ENCODE measurements at places on chromosomes 7 and 10.
A peak's percentile ranks its signal among the peaks of the same experiment; 100 is the strongest.

DNA sequence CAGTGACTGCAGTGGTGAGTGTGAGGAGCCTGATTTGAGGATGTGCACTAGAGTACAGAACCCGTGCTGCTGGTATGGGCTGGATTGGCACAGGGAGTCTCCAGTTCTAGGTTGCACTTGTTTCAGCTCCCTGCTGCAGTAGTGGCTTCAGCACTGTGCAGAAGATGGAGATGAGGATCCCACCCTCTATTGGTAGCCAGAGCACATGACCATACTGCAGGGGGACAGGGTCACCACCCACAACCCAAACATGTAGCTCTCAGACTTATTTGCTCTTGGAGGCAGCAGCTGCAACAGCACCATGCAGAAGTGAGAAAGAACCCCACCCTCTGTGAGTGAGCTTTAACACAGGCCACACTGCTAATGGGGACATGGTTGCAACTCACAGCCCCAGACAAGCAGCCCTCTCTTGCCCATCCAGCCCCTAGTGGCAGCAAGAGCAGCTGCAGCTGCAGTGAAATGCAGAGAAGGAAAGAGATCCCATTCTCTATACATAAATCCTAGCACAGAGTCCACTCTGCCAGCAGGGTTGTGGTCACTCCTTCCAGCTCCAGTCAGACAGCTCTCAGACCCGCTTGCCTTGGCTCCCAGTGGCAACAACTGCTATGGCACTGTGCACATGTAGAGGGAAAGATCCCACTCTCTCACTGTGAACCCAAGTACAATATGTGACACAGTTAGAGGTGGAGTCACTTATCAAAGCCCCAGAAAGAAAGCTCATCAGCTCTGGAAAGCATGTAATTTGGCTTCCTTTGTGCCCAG, 51.4 kb upstream of the SCIN start:
- peak; percentile 8 for DNase-seq

- peak; percentile 73 for DNase-seq
Measured at GRCh38 chr10:119517235-119518141, 25.0 kb downstream of the RGS10 start.

GRCh38 chr10:100725869-100726426, 19.4 kb upstream of the PAX2 start:
- DNase-seq: no peak

- no peak for DNase-seq
Measured at GRCh38 chr10:110704906-110705476, 60.9 kb downstream of the RBM20 start.

DNA sequence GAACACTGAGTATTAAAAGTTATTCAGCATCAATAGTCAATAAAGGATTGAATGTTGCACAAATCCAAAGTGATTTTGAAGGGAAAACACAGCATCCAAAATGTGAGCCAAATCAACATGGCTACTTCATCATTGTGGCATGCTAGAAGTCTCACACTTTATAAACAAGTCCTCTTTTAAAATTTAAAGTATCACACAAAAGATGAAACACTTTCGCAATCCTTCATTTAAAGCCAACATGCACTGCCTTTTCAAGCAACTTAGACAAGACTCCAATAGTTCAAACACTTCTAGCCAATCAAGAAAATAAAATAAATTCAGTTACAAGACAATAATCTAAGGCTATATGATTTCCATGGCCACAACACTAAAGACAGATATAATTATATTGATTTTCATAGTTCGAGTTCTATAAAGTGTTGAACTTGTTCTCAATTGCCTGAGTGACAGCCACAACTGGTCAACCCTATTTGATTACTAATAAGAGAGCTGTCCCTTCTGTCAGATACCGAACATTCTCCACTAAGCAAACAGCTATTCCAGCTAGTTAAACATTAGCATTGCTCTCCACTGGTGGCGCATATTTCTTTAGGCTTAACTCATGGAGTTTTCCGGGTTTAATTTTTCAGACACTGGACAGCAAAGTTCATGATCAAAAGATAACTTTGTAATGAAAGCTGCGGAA, 8.3 kb downstream of the EBF3 start:
- DNase-seq: no peak

DNA sequence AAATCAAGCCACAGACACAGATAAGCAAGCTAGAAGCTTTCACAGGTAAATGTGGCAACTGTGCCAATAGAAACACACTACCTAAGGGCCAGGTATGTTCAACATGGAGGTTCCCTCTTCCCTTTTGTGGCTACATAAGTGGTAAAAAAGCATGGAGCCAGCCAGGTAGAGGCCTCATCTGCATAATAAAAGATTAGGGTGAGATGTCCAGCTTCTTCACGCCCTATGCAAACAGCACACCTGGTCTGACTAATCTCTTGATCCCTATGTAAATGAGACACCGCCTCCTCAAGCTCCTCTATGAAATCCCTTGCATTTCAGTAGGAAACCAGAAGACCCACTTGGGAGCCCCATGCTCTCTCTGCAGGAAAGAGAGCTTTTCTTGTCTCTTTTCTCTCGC, 282.2 kb downstream of the NEBL start:
- DNase-seq: no peak

- DNase-seq: no peak
Measured at GRCh38 chr10:25766213-25766612, 167.8 kb upstream of the MYO3A start.

DNA sequence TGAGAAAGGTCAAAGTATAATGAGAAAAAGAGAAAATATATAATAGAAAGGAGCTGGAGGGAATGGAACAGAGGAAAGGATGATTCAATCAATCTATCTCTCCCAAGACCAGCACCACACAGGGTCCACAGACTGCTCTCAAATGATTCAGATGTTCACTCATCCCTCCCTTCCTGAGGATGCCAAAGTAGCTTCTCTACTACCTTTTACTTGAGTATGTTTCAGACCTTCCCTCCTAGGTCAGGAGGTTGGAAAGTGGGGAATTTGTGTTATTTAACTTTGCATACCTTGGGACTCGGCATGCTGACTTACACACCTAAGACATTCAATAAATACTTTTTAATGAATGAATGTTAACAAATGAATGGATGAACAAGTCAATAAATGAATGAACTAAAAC, 30.6 kb downstream of the CPVL start:
- no peak for DNase-seq

DNA sequence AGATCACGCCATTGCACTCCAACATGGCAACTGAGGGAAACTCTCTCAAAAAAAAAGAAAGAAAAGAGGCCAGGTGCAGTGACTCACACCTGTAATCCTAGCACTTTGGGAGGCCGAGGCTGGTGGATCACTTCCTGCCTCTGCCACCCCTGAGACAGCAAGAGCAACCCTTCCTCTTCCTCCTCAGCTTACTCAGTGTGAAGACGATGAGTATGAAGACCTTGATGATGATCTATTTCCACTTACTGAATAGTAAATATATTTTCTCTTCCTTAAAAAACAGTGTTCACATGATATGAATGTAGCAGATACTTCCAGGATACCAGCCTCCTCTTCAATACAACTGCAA, 2.1 kb upstream of the ZKSCAN1 start:
- peak; percentile 16 for DNase-seq

DNA sequence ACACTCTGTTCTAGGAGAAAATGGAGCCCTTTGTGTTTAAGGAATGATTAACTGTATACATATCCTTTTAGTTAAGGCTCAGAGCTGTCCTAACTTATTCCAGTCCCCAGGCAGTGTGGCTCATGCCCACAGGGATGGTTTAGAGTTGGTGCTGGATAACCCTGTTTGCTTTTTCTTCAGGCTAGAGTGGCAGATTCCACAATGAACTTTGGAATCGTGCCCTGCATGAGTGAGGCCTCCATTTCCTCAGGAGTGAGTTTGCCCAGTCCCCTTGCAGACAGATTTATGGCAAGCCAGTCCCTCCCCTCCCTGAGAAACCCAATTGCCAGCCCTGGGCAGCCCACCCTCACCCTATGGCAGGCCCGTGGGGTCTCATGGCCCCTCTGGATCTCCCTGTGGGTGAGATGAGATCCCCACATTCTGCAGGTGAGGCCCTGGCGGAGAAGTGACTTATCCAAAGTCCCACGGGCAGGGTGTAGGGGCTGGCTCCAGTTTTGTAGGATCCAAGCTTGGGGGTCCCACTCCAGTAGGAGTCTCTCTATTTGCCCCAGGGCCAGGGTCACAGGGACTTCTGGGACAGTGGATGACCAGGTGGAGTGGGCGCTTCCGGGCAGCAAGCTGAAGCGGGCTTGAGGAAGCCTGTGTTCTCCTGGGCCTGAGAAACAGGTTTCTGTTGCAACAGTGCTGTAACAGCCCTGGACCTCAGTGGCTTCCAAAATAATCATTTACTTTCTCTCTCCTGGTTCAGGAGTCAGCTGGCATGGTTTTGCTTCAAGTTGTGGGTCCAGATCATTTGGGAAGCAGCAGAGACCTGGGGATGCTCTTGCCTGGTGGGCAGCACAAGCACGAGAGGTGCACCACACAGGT, 9.0 kb upstream of the COMTD1 start:
- no peak for DNase-seq

GRCh38 chr7:81692146-81692905, 77.5 kb downstream of the HGF start:
- DNase-seq: no peak

- DNase-seq: no peak
Measured at GRCh38 chr10:16184096-16184597, 252.7 kb upstream of the PTER start.

- DNase-seq: peak; percentile 47
Measured at GRCh38 chr7:131945313-131945911, 389.0 kb upstream of the PODXL start.

- DNase-seq: no peak
Measured at GRCh38 chr10:22617516-22617915, 96.9 kb downstream of the PIP4K2A start.

DNA sequence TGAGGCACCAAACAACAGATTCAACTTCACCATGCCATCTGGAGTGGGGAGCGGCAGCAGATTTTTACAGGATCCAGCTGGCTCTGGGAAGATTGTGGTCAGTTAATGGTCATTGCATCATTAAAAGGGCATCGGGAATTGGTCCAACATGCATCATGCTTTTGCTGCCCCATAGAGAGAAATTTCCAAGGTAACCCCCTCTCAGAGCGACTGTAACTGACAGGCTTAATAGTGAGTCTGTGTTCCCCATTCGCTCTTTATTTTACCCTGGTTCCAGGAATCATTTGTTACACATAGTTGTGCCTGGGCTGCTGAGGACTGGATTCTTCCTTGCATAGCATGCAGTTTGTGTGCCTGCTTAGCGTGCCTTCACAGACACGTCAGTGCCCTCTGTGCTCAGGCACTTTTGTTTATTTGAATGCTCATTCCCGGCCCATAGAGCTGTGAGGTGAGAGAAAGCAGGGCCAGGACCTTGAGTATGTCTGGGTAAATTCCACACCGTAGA, 49.9 kb downstream of the CDHR3 start:
- no peak for DNase-seq

GRCh38 chr10:70564113-70564725, 38.3 kb downstream of the PRF1 start:
- DNase-seq: no peak

DNA sequence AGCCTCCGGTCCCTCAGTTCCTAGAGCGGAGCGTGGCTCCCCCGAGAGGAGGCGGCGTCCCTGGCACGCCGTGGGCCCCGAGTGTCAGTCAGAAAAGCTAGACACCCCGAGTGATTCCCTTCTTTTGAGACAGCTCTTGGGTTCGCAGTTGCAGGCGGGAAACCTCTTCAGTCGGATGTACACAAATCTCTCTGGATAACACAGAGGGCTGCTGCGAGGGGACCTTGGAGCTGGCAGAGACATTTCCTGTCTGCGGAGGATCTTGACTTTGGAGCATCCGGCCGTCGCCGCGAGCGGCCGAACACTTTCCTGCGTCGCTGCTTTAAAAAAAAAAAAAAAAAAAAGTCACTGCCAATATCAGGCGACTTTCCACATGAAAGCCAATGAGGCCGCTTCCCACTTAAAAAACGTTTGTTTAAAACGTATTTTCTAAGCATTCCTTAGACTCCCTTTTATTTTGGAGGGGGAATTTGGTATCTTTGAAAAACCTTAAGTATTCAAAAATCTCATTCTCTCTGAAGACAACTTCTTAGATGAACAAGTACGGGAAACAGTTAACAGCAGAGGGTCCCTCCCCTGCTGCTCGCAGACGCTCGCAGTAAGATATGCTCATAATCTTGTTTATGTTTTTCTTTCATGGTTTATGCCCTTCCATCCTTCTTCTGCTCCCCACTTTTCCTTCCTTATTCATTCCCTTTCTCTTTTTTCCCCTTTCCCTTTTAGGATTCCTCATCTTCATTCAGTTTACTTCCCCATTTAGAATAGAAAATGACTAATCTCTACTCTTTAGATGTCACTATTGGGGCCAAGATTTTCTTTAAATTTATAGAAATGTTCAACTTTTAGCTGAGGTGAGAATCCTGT, 10.0 kb downstream of the HHEX start:
- peak; percentile 39 for DNase-seq

DNA sequence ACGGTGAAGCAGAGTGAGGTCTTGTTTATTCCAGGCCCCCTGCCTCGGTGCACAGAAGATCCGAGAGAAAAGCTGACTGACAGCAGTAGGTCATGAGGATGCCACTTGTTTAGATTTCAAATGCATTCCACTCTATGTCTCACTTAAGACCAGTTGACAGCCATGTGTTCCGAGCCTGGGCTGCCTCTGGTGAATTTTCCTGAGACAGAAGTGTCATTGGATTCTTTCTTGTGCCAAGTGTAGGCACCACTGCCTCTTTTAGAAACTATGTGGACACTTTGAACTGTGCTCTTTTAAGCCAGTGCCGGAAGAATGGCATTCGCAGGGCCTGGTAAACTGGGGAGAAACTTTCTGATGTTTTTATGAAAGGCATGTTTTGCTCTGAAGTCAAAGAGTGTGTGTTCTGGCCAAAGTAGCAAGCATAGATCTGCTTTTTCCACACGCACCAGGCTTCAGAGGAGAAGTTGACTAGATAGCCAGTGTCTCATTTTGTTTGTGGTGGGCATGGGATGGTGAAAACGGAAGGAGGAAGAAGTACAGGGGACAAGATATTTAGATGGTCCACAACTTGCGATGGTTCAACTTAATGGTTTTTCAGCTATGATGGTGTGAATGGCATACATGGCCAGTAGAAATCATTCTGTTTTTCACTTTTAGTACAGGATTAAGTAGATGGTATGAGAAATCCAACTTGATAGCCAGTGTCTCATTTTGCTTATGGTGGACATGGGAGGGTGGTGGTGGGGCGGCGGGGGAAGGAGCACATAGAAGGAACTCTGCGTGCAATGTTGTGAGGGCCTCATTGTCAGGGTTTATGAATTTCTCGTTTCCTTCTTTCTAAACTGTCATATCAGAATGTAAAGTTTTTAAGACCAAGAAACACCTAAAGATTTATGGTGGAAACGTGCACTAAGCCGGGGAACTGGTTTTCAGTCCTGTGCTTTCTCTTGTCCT, 41.5 kb downstream of the CYP17A1 start:
- DNase-seq: no peak

DNA sequence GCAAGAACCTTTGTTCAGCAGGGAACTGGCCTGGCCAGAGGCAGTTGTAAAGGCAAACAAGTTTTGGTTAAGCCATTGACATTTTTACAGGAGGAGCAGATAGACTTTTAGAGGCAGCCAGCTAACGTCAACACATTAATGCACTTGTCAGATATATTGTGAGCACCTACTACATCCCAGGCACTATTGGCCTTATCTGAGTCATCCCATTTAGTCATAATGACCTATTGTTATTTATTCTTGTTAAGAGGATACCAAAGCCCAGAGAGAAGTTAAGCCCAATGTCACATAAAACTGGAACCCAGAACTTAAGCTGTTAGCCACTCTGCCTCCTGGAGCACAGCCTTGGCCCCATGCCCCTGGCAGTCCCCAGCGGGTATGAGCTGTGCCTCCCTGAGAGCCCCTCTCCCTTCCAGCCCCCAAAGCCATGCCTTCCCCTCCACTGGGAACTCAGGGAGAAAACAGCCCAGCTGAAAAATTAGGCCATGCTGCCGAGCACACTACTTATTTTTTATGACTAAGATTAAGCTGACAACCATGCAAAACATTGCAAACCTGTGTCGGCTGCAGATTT, 32.7 kb upstream of the TRIM8 start:
- DNase-seq: no peak
